Upper lobe of left lung (tissue), 6 donors: ENCODE measurements at places on chromosomes 16 and 17. TPM values are rescaled to one million over a fixed set of nuclear protein-coding genes. Genes with fewer than 3 reads are reported as not detected.

The E4F1 gene
- total RNA-seq, result 35.3 TPM

The BMERB1 gene
- total RNA-seq, result 27.6 TPM

The TMC6 gene
- 105 TPM for total RNA-seq

The CD19 gene
- 0.49 TPM for total RNA-seq

The VPS9D1 gene
- total RNA-seq, result 45.1 TPM

The SDR42E1 gene
- total RNA-seq, result 2.1 TPM

The PRCD gene
- 6.1 TPM for total RNA-seq

The CCL14 gene
- total RNA-seq, result 4.9 TPM

The MYO15A gene
- total RNA-seq, result 2.5 TPM

The PROCA1 gene
- total RNA-seq, result 1.2 TPM

The WFIKKN2 gene
- not detected for total RNA-seq
